ENCODE measurements at places on chromosomes 5 and 9.

DNA sequence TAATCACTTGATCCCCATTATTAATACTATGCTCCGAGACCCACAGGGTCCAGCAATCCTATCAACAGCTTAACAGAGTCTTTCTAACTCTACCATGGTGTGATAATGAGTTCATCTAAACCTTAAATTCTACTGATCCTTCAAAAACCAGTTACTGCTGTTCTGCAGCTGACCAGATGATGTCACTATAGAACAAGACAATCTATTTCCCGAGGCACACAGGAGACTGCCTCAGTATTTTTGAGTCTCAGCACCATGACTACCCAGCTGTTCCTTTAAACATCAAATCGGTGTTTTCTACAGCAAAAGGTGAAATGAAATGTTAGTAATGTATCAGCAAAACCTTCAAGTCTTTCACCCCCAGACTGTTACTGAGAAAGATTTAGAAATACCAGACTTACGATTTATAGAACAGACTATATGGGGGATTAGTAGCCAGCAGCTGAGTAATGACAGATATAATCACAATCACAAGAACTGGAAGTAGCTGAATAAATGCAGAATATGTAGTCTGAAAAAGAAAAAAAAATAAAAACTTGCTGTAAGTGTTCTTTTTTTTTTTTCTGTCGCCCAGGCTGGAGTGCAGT, 16.9 kb downstream of the DNAJC18 start:
- no peak for DNase-seq

GRCh38 chr5:96344678-96345577, 88.1 kb downstream of the PCSK1 start:
- no peak for DNase-seq

DNA sequence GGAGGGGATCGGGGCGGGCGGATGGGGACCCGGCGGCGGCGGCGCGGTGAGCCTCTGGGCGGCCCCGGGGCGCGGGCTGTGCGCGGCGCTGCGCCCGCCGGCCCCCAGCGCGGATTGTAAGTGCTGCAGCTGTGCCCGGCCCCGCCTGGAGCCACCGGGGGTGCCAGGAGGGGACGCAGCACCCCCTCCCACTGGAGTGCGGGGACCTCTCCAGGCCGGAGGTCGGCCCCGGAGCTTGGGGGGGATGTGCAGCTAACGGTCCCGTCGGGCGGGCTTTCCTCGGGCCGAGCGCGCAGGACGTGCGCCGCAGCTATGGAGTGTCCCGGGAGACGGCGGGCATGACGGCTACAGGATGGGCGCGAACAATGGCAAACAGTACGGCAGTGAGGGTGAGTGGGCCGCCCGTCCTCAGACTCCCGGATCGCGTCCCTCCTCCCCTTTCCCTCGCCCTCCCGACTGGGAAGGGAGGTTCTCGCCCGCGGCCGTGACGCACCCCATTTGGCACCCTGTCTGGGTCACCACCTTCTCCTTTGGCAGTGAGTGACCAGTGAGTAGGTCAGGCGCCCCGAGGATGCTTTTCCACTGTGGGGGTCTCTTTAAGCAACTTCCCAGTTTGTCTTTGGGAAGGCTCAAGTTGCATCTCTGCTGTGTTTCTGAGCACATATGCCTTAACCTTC, 483 bp downstream of the FBXL7 start:
- peak; percentile 73 for DNase-seq

DNA sequence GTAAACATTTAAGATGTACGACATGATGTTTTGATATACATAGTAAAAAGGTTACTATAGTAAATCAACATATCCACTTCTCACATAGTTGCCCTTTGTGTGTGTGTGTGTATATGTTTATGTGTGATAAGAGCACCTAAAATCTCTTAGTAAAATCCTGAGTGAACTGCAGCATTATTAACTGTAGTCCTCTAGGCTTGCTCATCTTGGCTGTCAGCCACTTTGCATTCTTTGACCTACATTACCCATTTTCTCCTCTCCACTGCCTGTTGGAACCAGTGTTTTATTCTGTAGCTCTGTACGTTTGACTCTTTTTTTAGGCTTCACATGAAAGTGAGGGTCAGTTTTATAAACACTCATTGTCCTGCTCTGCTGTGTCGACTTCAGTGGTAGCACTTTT, 24.4 kb downstream of the C5orf22 start:
- no peak for DNase-seq

DNA sequence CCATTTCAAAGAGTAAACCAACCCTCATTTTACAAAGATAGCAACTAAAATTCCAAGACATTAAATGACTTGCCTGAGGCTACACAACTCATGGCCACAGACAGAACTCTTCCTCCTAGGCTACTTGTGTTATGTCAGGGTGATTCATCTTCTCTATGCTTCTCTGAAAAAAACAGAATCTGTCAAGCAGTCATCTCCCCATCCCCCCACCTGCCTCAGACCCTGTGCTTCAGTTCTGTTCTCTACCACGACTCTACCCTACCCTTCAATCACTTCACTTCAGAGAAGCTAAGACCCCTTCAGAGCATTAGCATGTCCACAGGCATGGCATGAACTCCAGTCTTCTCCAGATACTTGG, 277.7 kb upstream of the PTGER4 start:
- no peak for DNase-seq
